ENCODE measurements at places on chromosomes 7 and 10.

- no peak for DNase-seq
Measured at GRCh38 chr10:132814469-132814856, 28.5 kb upstream of the NKX6-2 start.

DNA sequence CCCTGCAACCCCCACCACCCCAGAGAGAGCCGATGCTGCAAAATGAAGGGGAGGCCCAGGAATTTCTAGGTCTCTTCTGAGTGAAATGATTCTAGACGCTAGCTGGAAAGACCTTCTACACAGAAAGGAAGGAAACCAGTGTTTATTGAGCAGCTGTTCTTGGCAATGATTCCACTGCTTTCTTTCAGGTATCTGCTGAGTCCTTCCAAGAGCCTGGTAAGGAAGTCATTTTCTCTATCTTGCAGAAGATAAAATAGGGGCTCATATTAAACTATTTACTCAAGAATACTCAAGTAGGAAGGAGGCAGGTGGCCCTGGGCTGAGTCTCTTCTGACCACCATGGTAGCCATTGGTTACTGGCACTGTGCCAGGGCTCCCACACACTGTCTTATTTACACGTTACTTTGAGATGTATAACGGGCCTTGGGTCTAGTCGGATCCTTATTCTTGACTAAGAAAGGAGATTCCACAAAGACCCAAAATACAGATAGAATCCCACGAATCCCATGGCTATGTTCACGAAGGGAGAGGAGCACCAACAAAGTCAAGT lies 112.1 kb downstream of the GALNT11 start:
- no peak for DNase-seq

GRCh38 chr7:127375631-127376030 lies 16.9 kb downstream of the ZNF800 start:
- DNase-seq: no peak

DNA sequence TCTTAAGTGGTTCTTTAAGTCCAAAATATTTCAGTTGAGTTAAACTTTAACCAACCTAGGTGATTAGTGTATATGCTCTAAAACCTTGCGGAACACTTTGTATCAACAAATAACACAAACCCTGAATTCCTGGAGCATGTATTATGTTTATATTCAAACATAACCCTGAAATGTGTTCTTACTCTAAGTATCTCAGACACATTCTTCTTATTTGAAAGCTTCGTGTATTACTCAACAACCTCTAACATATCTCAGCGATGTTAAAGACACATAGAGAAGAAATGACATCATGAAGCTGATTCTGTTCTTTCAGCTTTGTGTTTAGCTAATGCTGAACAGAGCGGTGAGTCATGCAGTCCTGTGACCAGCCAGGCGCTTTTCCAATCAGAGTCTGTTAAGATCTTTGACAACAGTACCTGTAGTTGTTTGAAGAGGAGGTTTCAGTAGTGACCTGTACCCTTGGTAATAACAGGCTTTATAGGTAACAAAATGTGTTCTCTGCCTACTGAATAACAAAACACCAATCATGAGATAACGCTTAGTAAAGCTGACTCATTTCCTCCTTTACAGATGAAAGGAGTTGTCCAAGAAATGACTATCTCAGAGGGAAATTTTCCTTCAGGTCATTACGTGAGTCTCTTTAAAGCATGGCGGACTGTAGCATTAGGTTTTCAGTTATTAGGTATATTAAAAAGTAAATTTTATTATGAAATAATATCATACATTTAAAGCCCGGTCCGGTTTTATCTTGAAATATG lies 67.3 kb upstream of the KLF6 start:
- DNase-seq: peak; percentile 71

GRCh38 chr7:2272031-2272430 lies 30.0 kb downstream of the NUDT1 start:
- DNase-seq: no peak

GRCh38 chr7:80488851-80489370 lies 23.0 kb downstream of the GNAT3 start:
- no peak for DNase-seq

DNA sequence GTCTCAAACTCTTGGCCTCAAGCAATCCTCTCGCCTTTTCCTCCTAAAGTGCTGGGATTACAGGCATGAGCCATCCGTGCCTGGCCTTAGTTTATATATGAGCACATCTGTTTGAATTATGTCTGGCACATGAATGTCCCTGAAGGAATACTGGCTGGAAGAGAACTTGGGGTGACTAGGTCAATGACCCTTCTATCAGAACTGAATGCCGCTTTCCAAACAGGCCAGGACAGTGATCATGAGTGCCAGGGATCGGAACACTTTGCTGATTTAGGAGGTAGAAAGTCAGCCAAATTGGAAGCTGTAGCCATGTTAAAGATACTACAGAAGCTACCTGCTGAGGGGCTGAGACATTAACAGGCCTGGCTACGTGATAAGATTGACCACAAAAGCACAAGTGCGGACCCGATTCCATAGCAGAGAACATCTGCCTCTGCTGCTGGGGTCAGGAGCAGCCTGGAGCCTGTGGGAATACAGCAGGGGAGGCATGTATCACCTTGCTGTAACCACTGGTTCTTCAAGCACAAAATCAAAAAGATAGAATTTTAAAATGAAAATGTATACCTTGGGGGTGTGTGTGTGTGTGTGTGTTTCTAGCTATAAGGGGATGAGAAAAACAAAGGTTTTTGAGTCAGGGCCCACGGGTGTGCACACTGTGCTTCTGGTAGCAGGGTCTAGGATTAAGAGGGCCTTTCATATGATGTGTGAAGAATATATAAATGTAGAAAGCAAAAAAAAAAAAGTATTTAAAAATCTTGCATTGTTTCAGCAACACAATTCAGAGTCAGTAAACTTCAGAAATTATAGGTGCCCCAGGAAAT lies 293.7 kb downstream of the BBS9 start:
- no peak for DNase-seq

GRCh38 chr7:151167197-151167961 lies at the start of gene GBX1:
TSS of gene GBX1 (minus strand) at chr7:151167694. CDS start at chr7:151167548, 146 bp downstream.
- DNase-seq: no peak
